Activated naive CD4-positive, alpha-beta T cell treated with anti-CD3 and anti-CD28 coated beads, Interleukin-2, amount 50 U/mL, for 16 hours (primary cell): ENCODE measurements at places on chromosomes 6 and 20.
A peak's percentile ranks its signal among the peaks of the same experiment; 100 is the strongest.

DNA sequence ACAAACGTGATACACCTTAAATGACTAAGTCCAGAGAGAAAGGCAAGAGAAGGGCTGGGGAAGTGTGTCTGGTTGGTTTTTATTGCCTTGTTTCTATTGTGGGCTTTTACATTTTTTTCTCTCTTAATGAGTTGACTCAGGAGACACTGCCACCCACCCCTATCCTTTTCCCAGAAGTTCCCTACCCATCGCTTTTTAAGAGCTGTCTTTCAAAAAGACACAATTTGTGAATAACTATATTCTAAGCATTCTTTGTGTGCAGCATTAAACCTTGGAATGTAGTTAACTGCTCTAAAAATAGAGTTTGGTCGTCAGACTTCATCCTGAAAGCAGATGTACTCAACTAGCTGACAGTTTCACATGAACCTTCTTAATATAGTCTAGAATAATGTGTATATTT, 174.9 kb downstream of the ISM1 start:
- no peak for DNase-seq

DNA sequence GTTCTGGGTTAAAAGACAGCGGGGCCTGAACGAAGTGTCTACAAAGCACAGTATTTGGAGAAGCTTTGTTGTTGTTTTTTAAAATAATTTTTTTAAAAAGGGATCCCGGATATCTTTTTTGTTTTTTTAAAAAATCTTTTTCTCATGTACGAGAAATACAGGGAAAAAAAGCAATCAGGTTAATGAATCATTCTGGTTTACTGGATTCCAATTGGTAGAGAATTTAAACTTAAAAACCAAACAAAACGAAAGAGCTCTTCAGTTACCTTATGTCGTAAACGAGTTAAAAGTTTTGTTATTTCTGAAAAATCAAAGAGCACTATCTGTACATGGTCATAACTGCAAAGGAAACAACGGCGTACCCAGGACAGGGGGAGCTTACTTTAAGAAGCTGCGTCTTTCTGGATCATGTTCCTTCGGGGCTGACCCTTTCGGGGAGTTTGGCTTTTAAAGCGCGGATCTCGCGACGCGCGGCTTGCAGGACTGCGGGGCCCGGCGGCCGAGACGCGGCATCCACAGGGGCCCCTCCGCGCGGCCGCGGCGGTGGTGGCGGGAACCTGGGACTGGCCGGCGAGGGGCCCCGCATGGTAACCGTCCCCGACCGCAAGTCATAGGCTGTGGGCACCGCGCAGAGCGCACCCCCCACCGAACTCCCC, 927 bp downstream of the IL20RA start:
- DNase-seq = peak; percentile 9

GRCh38 chr6:14735956-14736486, 509.8 kb upstream of the JARID2 start:
- no peak for DNase-seq

GRCh38 chr6:158832026-158832425, 12.9 kb upstream of the EZR start:
- DNase-seq = no peak

GRCh38 chr6:130787726-130788500, 39.3 kb upstream of the SMLR1 start:
- DNase-seq = no peak

DNA sequence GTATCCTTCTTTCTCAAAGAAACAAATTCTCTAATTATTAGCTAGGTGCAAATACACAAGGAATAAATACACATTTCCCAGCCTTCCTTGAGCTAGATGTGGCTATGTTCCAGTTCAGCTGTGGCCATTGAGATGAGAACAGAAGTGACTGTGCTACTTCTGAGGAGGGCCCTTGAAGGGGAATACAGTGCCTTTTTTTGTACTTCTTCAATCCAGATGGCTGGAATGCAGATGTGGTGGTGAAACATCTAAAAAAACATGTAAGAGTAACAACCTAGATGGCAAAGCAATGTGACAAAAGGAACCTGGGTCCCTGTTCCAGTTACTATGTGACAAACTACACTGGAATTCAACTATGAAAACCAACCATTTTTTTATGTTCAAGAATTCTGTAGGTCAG, 115.4 kb upstream of the DST start:
- DNase-seq = no peak

DNA sequence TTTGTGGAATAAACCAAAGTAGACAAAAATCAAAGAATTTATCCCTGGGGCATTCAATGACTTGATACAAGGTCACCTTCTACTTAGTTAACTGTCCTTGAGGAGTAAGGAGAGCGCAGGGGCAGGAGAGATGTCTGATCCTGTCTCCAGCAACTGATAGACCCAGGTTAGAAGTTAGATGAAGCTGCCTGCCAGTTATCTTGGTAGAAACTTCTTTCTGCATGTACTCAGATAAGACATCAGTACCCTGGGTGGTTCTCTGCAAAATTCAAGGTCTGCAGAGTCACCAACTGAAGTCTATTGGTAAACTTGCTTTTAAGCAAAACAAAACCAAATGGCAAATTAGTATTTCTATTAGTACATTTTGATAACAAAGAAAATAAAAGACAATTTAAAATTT, 2.7 kb downstream of the SGK1 start:
- DNase-seq = no peak

GRCh38 chr6:44228031-44228430, 4.6 kb downstream of the SLC29A1 start:
- no peak for DNase-seq

- DNase-seq = no peak
Observed at GRCh38 chr6:128738112-128738511, 144.8 kb upstream of the LAMA2 start.

DNA sequence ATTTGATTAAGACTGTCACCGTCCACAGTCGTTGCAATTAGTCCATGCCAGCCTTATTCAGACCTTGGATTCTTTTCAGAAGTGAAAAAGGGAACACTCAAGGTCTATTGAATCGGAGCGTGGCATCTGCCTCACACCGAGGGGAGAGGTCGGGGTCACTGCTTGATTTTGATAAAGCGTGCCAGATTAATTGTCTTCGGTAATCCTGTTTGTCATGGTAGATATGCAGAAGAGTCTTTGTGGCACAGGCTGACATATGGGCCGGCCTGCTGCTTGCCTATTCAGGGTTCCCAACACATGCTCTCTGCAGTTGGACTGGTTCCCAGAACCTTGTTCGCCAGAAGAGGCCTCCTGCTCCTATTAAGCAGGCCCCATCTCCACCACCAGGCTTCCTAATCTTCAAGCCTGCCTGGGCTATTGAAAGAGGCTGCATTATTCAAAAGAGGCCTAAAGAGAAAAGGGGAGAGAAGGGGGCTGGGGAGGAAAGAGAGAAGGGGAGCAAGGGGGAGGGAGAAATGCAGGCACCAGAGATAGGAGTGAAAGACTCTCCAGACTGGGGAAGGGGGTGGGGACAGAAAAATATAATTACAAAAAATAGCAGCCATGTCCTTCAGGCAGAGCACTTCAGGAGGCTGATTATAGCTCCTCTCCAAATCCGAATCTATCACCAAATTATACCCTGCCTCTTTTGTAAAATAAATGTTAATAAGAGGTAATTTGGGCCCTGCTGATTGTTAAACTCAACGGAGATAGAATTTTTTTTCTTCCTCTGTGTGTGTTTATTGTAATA, 611.3 kb downstream of the HDGFL1 start:
- DNase-seq = no peak

GRCh38 chr20:25745100-25745499, 48.4 kb upstream of the ZNF337 start:
- DNase-seq = no peak

DNA sequence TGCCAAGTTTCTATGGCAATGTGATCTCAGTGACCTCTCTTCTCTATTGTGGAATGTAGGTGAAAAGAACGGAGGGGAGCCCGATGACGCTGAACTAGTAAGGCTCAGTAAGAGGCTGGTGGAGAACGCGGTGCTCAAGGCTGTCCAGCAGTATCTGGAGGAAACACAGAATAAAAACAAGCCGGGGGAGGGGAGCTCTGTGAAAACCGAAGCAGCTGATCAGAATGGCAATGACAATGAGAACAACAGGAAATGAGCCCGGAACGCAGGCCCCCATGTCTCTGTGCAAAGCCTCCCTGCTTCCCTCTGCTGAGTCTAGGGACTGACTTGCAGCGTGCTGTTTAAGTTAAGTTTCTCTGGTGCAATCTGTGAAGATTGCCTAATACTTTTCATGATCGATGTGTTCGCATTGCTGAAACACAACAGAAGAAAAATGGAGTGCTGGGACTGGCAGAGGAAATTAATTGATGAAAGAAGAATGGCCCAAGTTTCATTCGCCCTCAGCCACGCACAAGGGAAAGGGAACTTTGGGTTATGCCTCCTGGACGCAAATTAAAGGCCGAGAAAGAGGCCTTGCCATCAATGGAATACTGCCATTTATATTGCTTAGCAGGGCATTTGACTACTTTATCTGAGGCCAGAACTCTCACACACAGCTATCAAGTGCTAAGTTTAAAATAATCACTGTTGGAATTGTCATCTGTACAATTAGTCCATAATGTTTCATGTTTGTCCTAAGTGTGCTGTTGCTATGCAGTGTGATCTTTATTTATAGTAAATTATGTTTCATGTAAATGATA, 146.4 kb downstream of the AKAP7 start:
- peak; percentile 53 for DNase-seq

- peak; percentile 48 for DNase-seq
Observed at GRCh38 chr20:2524709-2525506, 11.5 kb upstream of the TMC2 start.
